AG08396 (cell line): ENCODE measurements at places on chromosomes 6 and 20.

DNA sequence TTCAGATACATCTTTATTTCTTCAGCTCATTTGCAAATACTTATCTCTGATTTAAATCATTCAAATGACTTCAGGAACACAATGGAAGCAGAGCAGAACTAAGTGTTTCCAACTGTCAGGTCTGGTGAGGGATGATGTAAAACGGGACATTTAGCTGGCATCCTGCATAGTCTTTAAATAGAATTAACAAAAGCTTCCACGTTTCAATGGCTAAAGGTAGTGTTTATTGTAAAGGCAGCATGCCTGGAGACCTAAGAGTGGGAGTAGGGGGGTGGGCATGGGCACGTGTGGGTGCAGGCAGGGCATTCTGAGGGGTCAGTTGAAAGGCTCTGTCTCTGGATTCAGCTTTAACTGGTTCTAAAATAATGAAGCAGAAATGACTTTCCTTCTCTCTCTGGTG is 174.9 kb downstream of the PLCB1 start:
- DNase-seq = no peak

GRCh38 chr6:5893295-5893694 is 113.4 kb downstream of the NRN1 start:
- DNase-seq = no peak

GRCh38 chr6:135064586-135064985 is 10.0 kb upstream of the HBS1L start:
- no peak for DNase-seq

- DNase-seq = peak; percentile 72
Measured at GRCh38 chr6:109793792-109794191, 102.7 kb downstream of the FIG4 start.

DNA sequence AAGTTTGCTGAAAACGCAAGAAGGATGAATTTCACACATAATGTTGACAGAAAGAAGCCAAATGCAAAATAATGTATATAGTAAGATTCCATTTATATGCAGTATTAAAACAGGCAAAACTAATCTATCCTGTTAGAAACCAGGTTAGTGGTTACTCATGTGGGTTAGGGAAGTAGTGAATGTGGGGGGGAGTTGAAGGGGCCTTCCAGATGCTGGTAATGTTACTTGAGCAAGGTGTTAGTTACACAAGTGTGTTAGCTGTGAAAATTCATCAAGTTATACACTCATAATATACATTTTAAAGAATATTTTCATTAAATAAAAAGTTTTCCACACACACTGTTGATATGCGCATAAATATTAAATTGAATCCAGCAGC is 29.8 kb downstream of the USP45 start:
- no peak for DNase-seq

- no peak for DNase-seq
Measured at GRCh38 chr20:13183005-13183404, 38.1 kb upstream of the ISM1 start.

GRCh38 chr6:146912730-146913685 is 291.2 kb upstream of the STXBP5 start:
- DNase-seq = no peak

DNA sequence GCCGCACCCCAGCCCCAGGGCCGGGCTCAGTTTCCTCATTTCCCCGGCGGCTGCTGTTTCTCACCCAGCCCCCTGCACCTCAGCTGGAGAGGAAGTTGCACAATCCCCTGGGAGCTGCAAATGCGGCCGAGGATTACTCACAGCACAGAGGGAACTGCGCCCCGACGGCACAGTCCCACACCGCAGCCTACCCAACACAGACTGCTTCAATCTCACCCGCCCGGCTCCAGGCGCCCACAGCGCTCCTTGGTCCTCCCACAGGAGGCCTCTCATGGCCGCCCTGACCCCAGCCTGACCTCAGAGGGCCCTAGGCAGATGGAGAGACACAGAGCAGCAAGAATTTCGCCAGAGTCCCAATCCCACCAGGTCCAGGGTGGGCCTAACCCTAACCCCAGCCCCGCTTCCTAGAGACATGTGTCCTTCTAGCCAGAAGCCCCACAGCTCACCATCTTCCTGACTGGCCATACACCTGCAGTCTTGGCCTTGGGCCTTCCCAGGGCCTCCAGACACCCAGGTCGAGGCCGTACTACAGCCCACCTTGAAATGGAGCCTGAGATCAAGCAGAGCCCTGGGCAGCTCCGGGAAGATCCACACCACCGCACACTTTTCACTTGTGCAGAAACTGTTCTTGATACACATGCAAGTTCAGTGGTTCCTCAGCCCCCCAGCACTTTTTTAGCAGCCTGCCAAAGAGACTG is 11.7 kb downstream of the TFEB start:
- peak; percentile 94 for DNase-seq
